Hepatic stellate cell (primary cell): ENCODE measurements at places on chromosomes 4 and X.

DNA sequence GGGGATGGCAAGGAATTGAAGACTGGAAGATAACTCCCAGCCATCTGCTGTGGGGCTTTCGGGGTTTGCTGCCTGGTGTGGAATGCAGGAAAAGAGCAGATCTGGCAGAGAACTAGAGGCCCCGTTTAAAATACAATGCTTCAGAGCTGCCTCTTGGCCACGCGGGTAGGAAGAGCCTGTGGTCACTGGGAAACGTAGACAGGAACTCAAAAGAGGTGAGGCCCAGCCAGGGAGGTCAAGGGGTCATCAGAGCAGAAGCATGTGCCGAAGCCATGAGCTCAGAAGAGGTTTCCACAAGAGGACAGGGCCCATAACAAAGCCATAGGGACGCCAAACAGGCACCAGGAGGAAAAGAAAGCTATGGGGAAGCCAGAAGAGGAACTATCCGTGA lies 14.5 kb upstream of the STS start:
- no peak for DNase-seq

GRCh38 chr4:55458611-55459010 lies 62.9 kb downstream of the TMEM165 start:
- DNase-seq = no peak

DNA sequence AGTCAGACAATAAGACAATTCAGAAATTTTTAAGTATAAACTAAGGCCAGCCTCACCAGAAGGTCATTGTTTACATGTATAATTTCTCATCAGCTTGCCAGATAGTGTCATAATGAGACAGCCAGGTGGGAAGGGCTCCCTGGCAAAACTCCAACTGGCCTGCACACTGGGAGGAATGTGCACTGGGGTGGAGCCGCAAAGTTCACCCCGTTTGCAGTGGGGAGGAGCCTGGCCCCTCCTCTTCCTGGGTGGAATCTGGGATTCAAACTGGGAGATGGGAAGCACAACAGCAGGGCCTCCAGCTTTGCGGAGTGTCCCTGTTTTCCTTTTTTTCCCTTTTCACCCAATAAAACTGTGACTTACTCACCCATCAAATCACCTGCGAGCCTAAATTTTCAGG lies 329.9 kb downstream of the SMARCA1 start:
- no peak for DNase-seq

GRCh38 chrX:107713203-107713542 lies 62.4 kb downstream of the TSC22D3 start:
- no peak for DNase-seq

GRCh38 chr4:34633241-34633640 lies 1611.1 kb downstream of the ARAP2 start:
- no peak for DNase-seq

GRCh38 chr4:24686866-24687692 lies 102.7 kb upstream of the DHX15 start:
- no peak for DNase-seq
